ENCODE measurements at places on chromosomes 12 and 14. TPM values are rescaled to one million over a fixed set of nuclear protein-coding genes. Genes with fewer than 3 reads are reported as not detected.

DNA sequence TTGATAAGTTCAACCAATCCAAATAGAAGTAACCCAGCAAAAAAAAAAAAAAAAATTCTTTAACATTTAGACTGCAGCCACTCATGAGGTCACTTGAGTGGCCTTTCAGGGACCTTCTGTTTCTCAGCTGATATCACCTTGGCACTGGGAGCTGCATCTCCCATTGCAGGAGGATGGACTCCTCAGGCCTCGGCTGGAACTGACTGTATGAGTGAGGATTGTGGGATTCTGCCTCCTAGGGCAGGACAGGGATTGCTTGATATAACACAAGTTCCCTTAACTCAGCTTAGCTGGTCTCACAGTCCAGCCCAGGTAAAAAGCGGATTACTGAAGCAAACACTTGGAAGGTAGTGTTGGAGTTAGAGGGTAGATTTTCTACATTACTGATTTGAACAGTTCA lies 3.5 kb upstream of the GUCY2C start:
- DNase-seq, result no peak

- no peak for DNase-seq
These were observed 6.0 kb downstream of the RAD9B start for GRCh38 chr12:110508071-110508586.

DNA sequence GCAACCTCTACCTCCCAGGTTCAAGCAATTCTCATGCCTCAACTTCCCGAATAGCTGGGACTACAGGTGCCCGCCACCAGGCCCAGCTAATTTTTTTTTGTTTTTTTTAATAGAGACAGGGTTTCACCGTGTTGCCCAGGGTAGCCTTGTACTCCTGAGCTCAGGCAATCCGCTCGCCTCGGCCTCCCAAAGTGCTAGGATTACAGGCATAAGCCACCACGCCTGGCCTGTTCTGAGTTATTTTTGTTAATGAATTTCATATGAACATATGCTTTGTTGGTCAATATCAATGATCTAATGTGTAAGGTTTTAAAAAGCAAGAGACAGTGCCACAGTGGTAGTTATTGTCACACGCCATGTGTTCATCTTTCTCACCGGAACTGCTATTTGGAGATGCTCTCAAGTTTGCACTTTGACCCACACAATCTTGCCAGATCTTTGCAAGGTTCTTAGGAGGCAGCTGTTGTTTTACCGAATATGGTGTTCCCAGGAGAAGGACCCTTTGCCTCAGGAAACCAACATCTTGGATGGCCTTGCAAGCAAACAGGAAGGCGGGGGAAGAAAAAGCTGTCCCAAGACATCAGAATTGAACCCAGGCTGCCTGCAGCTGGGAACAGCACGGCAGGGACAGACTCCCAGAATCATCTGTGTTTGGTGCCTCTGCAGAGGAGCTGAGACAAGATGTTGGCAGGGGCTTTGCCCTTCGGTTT lies 30.0 kb downstream of the GALNT16 start:
- DNase-seq, result no peak

DNA sequence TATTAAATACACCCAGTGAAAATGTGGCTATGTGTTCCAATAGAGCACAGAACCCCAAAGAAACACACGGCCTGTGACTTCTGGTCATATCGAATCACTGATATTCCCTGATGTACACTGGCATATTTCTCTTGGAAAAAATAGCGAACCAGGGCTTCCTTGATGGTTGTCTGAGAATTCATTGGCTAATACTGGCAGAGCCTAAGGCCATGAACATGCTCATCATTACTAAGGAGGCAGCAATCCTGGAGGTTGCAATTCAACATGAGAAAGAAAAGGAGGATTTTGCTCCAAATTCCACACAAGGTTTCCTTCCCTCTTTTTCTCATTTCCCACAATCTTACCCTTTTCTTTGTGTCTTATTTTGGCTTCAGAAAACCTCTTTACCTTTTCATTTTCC lies 212.9 kb upstream of the HMGA2 start:
- no peak for DNase-seq

DNA sequence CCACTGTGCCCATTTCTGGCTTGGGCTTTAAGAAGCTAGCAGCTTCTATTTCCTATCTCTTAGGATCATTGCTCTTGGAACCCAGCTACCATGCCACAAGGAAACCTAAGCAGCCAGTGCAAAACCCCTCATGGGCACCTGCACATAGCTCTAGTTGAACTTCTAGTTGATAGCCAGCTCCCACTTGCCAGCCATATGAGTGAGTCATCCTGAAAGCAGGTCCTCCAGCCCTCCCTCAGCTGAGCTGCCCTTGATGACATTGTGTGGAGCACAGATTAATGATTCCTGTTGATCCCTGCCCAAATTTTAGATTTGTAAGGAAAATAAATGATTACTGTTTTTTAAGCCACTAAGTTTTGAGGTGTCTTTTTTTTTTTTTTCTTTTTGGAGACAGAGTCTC lies 234.2 kb upstream of the FBXO33 start:
- DNase-seq, result no peak

DNA sequence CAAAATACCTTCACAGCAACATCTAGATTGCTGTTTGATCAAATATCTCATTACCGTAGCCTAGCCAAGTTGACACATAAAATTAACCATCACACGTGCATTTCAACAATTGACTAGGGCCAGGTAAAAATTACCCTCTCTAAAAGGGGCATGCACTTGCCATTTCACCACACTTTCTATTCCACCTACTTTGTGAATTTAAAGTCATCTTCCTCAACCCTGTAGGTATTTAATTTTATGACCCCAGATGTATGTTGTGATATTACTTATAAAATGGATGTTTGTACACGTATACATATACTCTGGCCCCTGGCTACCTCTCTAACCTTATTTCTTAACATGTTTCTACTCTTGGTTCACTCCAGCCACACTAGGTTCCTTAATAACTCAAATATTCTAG lies 160.2 kb downstream of the FOXA1 start:
- no peak for DNase-seq

DNA sequence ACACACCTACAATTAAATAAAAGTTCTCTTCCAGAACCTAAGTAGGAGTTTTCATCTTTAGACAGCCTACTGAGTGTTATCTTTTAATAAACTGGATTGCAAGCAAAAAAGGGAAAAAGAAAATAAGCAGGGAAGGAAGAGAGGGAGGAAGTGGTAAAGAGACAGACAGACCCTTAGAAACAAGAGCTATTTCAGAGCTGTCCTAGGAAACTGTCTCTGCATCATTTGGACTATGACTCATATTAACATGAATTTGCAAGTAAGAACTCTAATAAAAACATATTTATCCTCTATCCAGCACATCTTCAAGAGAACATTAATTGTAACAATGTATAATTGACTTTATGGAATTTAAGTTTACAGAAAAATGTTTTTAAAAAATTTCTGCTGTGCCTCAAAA lies 438.8 kb upstream of the USP15 start:
- no peak for DNase-seq

The FAR2 gene
- total RNA-seq, result 7.2 TPM

The SLC6A15 gene
- total RNA-seq, result 0.45 TPM

All from prostate gland (tissue), 2 donors.